ENCODE measurements at places on chromosomes 16 and 17.

- DNase-seq: no peak
Observed at GRCh38 chr17:1839516-1839915, 9.7 kb downstream of the RPA1 start.

- no peak for DNase-seq
Observed at GRCh38 chr17:69142175-69142802, 594 bp upstream of the ABCA6 start.

DNA sequence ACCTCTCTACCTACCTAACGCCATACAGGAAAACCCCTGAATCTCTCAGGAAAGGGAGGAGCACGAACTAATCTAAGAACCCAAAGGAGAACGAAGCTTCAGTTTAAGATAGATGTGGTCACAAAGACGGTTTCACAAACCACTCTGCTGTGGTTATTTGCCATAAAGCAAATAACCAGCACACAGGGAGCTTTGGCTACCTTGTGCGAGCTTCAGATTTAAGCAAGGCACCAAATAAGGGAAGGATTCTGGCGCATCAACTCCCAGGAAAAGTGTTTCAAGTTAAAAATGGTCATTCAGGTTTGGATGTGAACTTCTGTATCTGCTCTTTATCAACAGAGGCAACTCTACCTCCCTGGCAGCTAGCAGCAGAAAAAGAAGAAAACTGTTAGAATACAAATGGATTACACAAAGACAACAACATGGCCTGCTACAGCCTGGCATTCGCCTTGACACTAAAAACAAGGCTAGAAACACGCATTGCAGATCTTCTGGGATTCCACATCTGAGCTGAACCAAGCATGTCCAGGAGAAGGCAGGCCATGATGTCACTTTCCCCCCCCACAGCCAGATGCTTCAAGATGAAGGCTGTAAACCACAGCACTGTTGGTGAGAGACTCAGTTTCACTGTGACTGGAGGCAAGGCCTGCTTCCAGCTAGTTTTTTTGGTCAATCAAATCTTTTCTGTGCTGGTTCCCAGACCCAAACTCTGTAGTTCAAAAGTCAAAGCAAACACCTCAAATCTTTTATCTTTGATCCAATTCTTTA lies 43.6 kb downstream of the SMG6 start:
- DNase-seq: no peak

DNA sequence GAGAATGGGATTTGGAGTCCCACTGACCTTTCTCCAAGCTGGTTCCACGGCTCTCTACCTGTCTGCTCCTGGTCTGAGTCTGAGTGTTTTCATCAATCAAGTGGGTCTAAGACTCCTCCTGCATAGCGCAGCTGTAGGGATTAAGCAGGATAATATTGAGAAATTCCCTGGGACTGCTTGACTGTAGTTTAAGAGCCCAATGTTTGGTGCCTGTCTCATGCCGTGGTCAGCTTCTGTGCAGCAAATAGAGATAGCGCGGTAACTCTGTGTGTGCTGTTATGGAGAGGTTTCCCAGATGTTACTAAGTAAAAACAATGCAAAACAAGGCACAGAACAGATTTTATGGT lies 21.4 kb downstream of the RPTOR start:
- no peak for DNase-seq

GRCh38 chr16:886802-887731 lies 83.7 kb downstream of the LMF1 start:
- DNase-seq: no peak

- no peak for DNase-seq
Observed at GRCh38 chr16:87559945-87560344, 42.4 kb upstream of the JPH3 start.

DNA sequence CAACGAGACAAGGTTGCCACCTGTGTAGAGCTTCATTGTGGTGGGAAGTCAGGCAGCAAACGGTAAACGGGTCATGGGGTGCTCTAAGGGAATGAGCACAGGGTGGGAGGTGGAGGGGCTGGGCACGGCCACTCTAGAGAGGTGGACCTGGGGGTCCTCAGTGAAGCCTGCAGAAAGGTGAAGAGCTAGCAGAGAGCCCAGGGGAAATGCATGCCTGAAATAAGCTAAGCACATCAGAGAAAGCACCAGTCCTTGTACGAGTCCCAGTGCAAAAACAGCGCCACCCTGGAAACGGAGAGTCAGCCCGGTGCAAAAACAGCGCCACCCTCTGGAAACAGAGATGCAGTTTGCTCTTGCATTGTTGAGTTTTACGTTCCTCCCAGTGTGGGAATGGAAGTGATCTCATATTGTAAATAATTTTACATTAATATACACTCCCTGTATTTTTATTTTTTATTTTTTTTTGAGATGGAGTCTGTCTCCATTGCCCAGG lies 65.0 kb downstream of the TBC1D16 start:
- no peak for DNase-seq
